Occipital lobe (tissue), 3 donors: ENCODE measurements at places on chromosomes 5 and 9.

- no peak for DNase-seq
These were observed 110.8 kb downstream of the FGF10 start for GRCh38 chr5:44278469-44278868.

- no peak for DNase-seq
These were observed 8.9 kb downstream of the SMIM23 start for GRCh38 chr5:171794470-171794960.

DNA sequence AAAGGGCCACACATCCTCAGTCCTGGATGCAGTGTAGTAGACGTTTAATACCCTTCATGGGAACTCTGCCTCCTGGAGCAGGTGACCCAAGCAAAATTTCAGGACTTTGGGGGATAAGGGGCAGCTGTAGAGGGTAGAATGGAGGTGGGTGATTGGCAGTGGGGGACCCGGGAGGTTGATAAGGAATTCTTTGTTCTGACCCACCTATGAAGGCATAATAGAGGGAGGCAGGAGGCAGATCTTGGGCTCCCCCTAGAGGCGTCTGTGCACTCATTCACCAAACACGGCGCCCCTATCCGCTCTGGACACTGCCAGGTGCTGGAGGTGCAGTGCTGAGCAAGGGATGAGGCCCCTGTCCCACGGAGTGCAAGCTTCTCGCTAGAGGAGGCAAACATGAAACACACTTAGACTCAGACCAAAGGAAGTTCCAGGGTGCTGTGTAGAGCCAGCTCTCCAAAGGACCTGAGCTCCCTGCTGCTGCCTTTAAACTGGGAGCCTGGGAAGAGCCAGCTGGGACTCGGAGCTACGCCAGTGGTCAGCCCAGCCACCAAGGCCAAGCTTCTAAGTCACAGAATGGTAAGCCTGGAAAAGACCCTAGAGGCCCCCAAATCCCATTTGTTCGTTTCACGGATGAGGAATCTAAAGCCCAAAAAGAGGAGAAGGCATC is 7.7 kb downstream of the IL17B start:
- DNase-seq = no peak

DNA sequence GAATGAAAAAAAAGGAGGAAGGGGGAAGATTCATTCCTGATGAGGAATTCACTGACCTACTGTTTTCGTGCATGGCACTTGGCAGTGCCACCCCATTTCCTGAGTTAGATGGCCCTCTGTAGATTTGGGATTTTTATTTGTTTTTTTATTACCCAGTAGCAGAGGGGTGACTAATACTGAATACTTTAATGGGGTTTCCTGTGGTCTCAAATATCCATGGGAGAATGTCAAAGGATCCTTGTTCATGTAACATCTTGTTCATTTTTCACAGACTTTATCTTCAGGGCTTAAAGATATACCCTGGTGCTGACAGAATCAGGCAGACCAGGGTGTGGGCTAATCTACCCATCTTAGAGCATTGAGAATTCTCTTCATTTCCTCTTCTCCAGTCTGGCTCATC is 93.0 kb downstream of the MAMDC2 start:
- no peak for DNase-seq

DNA sequence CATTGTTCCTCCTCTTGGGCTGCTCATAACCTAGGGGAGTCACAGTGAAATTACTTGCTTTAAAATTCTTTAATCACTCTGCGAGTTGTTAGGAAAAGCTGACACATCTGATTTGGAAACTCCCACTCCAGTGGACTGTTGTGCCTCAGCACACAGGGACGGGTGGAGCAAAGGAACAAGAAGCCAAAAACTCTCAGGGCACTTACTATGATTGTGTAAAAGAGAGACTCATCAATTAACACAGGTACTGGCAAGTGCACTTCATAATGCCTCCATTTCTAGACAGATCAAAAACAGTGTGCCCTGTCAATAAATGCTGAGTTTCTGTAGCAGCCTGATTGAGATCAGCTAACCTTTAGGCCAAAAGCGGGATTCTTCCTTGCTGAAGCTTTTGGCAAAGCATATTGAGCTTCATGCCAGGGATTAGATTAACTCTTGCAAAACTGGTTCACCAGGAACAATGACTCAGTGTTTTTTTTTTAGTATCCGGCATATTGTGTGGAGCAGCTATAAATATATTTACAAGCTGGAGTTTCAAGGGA is 55.9 kb downstream of the TMC1 start:
- no peak for DNase-seq

DNA sequence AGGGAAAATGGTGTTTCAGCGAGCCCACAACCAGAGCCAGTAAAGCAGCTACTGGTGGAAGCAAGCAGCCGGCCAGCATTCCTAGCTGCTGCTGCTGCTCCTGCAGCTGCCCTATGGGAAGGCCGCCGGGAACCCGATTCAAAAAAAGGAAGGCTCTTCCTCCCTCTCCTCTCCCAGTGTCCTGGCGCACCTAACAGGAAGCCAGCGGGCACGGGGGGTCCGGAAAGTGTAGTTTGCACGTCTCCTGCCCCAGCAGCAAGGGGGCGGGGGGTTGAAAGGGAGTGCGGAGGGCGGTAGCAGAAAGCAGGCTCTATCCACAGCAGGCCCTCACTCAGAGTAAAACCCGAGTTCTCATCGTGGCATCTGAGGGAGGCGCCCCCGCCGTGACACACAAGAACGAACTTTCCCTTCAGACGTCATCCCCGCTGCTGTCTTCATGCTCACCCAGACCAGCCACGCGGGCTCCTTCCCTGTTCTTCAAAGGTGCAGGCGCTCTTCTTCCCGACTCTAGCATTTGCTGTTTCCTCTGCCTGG is 16.5 kb downstream of the GRXCR2 start:
- peak; percentile 6 for DNase-seq

- no peak for DNase-seq
These were observed 17.9 kb downstream of the HNRNPK start for GRCh38 chr9:83962165-83962564.

DNA sequence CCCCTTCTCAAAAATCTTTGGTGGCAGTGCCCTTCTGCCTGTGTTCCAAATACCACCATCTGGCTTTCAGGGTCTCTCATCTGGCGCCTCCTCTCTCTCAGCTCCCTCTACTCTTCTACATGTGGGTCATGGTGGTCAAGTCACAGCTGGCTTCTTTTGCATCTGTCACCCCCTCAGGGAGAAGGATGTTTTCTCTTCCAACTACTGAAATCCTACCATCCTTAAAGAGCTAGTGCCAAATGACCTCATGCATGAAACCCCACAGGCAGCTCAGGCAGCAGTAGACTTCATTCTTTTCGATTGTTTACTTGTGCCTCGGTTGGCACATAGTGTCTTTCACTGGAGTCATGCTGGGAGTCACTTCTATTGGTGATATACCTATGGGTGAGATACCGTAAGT is 219.2 kb downstream of the DCP2 start:
- DNase-seq = no peak

DNA sequence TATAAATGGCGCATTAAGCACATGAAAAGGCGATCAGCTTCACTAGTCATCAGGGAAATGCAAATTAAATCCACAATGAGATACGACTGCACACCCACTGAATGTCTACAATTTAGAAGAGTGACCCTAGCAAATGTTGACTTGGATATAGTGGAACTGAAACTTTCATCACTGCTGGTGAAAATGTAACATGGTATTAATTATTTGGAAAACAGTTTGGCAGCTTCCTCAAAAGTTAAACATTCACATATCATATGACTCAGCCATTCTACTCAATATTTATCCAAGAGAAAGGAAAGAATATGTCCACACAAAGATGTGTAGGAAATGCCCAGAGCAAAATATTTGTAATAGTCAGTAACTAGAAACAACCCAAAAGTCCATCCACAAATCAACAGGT is 146.5 kb downstream of the LPAR1 start:
- no peak for DNase-seq

- no peak for DNase-seq
These were observed 12.1 kb downstream of the ZBTB34 start for GRCh38 chr9:126872516-126872915.

DNA sequence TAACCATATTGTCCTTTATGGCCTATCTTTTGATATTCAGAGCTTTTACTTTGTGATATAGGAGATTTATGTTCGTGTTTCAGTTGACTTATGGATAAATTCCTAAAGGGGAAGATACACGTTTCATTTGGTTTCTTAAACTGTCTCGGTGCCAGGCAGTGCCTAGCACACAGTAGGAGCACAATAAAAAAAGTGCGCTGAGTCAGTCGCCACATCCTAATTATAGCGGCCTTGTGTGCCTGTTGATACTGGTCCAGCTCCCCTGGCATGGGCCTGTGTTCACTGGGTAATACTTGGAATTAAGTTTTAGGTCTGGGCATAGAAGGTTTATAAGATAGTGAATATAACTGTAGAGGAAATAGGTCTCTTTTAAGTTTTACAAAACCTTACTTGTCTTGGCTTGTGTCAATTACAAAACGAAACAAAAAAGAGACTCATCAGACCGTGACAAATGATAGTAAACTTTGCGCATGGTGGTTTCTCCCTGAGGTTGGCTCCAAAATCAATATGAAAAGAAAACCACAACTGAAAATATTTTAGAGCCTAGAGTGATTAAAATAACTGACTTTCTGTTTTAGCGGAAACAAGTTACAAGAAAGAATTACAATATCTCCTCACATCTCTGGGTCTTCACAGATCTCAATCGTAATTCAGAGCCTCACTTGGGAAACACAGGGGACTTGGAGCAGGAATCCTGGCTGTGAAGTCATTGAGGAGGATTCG is 84.8 kb downstream of the MVB12B start:
- no peak for DNase-seq

DNA sequence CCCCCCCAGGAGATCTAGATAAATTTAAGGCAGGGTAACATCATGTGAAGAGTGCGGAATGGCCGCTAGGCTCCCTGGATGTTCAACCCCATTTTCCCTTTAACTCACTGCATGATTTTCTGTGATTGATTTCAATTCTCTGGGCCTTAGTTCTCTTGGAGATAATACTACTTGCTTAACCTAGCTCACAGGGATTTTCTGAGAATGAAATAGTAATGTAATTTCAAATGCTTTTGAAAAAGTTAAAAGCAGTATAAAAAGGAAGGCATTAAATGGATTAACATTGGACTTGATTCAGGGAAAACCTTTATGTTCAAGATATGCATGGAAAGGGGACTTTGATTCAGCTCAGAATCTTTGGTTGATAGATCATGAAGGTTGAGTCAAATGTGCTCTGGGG is 90.9 kb downstream of the KIF4B start:
- no peak for DNase-seq

- no peak for DNase-seq
These were observed 187.8 kb downstream of the NR3C1 start for GRCh38 chr5:143215690-143216089.

DNA sequence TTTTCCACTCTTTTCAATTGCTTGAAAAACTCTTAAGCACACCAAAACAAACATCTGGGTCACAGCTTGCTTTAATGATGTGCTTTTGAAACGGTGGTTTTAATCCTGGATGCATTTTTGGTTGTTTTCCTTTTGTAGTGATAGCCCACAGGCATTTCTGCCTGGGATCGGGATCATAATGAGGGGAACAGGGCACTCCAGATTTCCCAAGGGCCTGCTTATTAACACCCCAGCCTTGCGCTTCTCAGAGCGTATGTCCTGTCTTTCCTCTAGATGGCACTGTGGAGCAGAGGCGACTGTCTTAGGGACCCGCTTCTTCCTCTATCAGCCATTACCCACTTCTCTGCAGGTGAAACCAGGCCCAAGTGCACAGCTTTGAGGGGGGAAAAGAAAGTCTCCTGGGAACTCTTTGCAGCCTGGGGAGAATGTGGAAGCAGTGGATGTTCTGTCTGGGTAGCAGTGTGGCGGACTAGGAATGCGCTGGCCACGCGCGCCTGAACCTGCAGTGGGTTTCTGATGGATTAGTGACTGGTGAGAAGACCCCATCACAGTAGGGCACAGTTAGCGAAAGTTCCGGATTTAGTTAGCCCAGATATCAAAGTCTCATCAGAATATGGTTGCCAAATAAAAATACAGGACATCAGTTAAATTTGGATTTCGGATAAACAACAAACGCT is 190.1 kb downstream of the GNA14 start:
- peak; percentile 29 for DNase-seq

DNA sequence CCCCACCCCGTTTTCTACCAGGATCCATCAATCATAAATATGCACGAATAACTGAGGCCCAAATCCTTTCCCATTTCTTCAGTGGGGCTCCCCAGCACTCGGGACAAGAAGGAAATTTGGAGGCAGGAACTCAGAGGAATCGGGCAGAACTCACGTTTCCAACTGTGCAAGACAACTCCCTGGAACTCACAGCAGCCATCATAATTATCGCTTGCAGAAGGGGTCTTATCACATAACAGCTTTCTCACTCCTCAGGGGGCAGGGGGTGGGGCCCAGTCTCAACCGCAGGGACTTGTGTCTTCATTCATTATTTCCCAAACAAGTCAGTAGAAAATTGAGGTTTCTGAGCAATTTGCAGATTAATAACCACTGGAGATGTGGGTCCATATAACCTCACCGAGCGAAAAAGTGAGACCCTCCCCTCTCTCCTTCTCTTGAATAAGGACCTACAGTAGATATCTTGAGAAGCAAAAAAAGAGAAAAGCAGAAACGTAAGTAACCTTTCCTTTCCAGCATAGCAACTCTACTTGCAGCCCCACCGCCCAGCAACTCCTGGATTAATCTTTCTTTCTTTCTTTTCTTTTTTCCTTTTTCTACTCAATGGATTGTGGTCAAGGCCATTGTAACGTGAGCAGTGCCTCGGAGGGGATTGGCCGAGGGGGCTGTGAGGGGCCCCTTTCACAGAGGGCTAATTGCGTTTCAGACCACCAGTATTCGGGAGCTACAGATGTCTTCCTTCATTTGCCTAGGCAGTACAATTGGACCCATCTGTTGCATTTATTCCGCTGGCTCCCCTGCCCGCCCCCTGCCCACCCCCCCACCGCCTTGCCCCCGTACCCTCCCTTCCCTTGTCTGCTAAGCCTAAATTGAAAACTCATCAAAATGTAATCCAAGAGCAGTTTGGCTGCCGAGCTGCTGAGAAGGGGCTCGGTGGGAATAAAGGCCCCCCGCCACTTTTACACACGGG is 24.7 kb upstream of the TIFAB start:
- no peak for DNase-seq

DNA sequence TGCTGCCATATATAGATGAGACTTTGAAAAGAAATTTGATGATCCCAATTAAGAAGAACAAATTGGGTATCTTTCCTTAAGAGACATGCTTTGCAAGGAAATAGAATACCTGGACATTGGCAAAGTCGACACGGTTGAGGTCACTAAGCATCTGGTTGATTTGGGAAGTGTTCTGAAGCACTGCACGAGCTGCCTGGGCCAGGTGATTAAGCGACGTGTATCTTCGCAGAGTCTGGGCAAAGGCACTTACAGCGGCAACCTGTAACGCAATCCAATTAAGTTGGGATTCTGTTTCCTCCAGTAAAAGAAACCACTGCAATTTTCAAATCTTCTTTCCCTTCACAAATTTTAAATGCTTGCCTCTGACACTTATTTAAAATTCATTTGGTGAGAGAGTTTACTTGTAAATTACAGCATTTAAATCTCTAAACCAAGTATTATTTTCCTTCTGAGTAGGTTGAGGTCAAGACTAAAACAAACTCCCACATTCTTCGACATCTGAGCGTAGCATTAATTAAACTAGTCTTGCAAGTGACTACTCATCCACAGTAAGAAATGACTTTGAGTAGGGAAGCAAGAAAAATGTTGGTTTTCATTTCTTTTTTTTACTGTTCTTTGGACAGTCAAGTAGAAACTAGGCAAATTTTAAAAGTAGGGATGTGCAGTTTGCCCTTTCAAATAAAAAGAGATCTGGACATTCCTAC is 262.8 kb downstream of the RFX3 start:
- DNase-seq = no peak
